CD8-positive, alpha-beta memory T cell (primary cell): ENCODE measurements at places on chromosomes 13 and 19. TPM values are rescaled to one million over a fixed set of nuclear protein-coding genes. Genes with fewer than 3 reads are reported as not detected.

ZNF726 gene
- 1.6 TPM for polyA plus RNA-seq

PPP6R1 gene
- polyA plus RNA-seq, result 143 TPM

MAB21L1 gene
- polyA plus RNA-seq, result not detected

OR4F17 gene
- not detected for polyA plus RNA-seq

ZNF439 gene
- polyA plus RNA-seq, result 3.1 TPM

EPS8L1 gene
- polyA plus RNA-seq, result 0.28 TPM

DNA sequence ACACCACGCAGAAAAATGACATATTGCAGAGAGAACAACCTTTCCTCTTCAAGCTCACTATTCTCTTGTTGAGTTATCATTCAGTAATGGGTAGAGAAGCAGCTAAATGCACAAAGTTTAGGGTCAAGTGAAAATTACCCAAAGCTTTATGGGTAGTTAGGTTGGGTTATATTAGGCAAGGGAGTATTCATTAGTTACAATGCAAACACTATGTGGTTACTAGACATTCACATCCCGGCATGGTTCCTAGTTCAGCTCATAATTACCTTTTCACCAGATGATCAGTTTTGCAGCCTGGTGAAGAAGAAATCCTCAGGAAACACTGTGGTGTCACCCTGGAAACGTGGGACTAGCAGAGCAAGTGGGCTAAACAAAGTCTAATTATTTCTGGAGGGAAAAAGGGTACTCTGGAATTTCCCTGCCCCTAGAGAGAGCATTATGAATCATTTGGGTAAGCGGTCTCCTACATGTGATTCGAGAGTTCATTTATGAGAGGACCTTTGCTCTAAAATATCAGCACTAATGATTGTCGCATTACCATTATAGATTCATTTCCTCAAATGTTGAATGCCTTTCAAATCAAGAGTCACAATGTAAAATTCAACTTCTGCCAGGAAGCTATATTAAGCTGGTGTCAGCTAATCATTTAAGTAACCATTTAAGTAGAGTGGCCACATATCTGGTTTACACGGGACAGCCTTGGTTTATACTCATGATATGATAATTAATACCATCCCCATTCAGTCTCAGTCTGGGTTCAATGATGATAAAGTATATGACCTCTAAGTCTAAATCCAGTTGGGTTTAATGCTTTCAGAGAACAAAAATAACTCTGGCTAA lies 1208.0 kb downstream of the DIAPH3 start:
- DNase-seq, result no peak
